NCI-H1092 (cell line): ENCODE measurements at places on chromosomes 5 and 9.

GRCh38 chr9:135937521-135938489 is 23.4 kb downstream of the UBAC1 start:
- DNase-seq = no peak

GRCh38 chr9:80968611-80969010 is 720.7 kb downstream of the TLE1 start:
- DNase-seq = no peak

GRCh38 chr5:14667770-14668169 is 3.3 kb downstream of the OTULIN start:
- DNase-seq = no peak

- DNase-seq = no peak
These were observed 48.5 kb downstream of the SIL1 start for GRCh38 chr5:139149477-139150199.

DNA sequence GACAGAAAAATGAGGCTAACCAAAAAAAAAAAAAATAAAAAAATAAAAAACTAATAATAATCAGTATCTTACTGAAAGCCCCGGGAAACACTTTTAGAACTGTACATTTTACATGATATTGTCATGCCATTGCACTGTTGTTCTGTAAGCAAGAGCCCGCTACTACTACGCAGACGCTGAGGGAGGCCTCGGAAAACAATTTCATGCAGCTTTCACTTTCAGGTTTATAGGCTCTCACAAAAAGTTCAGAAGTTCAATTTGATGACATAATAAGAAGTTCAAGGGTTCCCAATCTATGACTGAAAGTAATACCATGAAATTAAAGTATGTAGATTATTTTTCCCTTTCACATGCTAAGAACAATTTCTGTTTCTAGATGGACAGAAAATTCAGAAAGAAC is 318.3 kb upstream of the ITGA1 start:
- DNase-seq = no peak

GRCh38 chr5:6134281-6134680 is 244.1 kb downstream of the MED10 start:
- no peak for DNase-seq

DNA sequence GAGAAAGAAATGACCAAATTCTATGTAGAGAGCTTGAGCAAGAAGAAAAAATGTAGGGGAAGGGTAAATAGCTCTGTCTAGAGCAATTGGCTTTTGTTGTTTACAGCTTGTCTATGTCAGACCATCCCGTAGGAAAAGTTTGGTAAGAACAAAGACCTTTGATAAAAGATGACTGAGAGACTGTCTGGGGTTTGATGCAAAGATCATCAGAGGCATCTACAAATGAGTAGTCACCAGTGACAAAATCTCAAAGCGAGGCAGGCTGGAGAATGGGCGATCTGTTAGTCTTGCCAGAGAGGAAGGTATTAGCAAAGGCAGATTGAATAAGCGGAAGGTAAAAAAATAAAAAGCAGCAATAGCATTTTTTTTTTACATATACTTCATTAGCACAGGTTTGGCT is 125.0 kb upstream of the RASGRF2 start:
- no peak for DNase-seq

DNA sequence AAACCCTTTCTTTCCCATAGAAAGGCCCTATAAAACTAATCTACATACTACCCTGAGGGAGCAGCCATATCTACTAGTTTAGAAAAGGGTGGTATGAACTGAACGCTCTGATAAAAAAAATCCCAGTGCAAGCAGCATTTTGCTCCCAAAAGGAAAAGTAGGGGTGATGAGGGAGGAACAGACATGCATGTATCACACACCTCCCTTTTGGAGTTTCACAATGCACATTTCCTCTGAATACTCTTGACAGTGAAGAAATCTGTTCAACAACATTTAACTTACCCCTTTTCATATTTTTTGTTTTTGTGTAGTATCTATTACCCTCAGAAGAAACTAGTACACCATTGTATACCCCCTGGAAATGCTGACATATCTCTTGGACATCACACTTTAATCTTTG is 411.4 kb downstream of the MAT2B start:
- no peak for DNase-seq
